Activated B cell treated with CpG ODN at 0.5 μM for 24 hours (primary cell): ENCODE measurements at places on chromosomes 13 and 19. TPM values are rescaled to one million over a fixed set of nuclear protein-coding genes. Genes with fewer than 3 reads are reported as not detected.

DNA sequence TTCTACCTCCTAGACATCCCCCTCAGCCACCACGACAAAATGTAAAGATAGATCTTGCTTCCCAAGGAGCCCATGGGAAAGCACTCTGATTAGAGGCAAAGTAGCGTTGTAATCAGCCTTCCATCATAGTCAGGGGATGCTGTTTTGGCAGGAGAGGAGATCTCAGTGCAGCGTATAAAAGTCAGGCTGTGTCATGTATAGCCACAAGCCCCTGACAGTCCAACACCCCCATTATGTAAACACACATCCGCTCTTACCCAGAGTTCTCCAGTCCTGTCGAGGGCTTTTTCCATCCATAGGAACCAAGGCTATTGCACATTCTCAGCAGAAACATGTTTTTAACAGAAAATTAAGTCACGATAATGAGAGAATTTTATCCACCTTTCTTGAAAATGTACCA is 156.3 kb downstream of the CYSLTR2 start:
- H3K27ac ChIP-seq: no peak overlapping the region
- DNase-seq: no peak
- H3K36me3 ChIP-seq: no peaks in the 10 kb centered on the region
- no peaks in the 10 kb centered on the region for H3K4me1 ChIP-seq

GRCh38 chr13:46535825-46536224 is 17.1 kb upstream of the LRCH1 start:
- H3K4me1 ChIP-seq: no peaks in the 10 kb centered on the region
- no peaks in the 10 kb centered on the region for H3K27me3 ChIP-seq
- H3K4me3 ChIP-seq: no peak overlapping the region
- no peak for DNase-seq

- peaks cover 7% of the 10 kb centered on the region for H3K4me1 ChIP-seq
- DNase-seq: no peak
- no peak overlapping the region for H3K4me3 ChIP-seq
- H3K36me3 ChIP-seq: no peaks in the 10 kb centered on the region
- no peak overlapping the region for H3K27ac ChIP-seq
- H3K27me3 ChIP-seq: no peaks in the 10 kb centered on the region
Measured at GRCh38 chr13:66837246-66837645, 392.9 kb downstream of the PCDH9 start.

The TMEM145 gene
- total RNA-seq: not detected in 2 replicates

The RFPL4AL1 gene
- not detected in 2 replicates for total RNA-seq

DNA sequence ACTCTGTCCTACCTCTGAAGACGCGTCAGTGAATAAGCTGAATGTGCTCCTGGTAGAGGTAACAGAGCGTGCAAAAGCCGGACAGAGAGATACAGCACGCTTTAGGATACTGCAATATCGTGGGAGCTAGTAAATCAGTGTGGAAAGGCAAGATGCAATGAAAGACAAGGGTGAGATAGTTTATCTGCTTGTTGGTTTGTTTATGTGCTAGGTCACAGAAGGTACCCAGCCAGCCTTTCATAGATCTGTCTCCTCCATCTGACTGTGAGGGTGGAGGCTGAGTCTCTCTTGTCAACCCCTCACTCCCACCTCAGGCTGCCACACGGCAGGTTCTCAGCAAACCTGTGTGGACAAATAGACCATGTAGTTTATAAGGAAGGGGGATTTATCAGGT is 904 bp upstream of the GIPC1 start:
- DNase-seq: no peak
- no peaks in the 10 kb centered on the region for H3K36me3 ChIP-seq
- peaks cover 17% of the 10 kb centered on the region for H3K4me1 ChIP-seq
- peak overlapping the region; percentile 66 for H3K4me3 ChIP-seq
- no peak overlapping the region for H3K27ac ChIP-seq

The RXFP2 gene
- not detected in 2 replicates for total RNA-seq

DNA sequence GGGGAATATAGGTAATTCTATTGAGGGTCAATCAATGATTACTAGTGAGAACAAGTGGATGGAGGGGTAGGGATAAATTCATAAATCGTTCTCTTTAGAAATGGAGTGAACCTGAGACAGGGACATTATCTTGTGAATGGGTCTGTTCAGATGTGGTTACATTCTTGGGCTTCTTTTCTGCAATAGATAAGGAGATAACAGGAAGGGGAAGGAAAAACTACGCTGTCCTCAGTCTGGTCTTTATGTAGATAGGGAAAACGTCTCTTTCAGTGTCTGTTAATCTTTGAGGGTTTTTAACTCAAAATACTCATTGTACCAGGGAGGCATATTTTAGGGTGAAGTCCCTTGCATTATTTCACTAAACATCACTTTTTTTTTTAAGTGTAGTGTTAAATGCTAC is 266.7 kb upstream of the MAB21L1 start:
- no peak for DNase-seq
- no peak overlapping the region for H3K4me3 ChIP-seq
- H3K27ac ChIP-seq: no peak overlapping the region
- H3K27me3 ChIP-seq: no peaks in the 10 kb centered on the region

DNA sequence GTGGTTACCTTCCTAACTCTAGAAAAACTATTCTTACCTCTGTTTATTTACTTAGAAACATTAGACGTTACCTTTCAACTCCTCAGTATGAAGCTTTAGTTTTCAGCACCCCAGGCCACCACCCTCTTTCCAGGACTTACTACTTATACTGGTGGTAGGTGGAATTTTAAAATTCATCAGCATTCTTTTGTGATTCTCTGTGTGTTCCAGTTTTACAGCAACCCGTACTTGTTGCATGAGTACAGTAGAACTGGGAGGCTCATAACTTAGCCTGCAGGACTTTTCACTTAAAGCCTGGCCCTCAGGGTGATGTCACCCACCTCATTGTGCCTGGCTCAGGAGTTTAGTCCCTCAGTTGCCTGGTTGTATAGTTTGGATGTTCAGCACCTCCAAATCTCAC is 49.4 kb upstream of the ALOX5AP start:
- peaks cover 18% of the 10 kb centered on the region for H3K4me1 ChIP-seq
- no peak for DNase-seq
- no peak overlapping the region for H3K27ac ChIP-seq
- no peaks in the 10 kb centered on the region for H3K36me3 ChIP-seq
- no peak overlapping the region for H3K4me3 ChIP-seq

- no peak for DNase-seq
- H3K36me3 ChIP-seq: peaks cover 28% of the 10 kb centered on the region
- peaks cover 39% of the 10 kb centered on the region for H3K4me1 ChIP-seq
- no peak overlapping the region for H3K27ac ChIP-seq
- no peak overlapping the region for H3K4me3 ChIP-seq
Measured at GRCh38 chr19:42246143-42246921, 3.9 kb upstream of the GSK3A start.

The FAM216B gene
- not detected in 2 replicates for total RNA-seq

The TMEM255B gene
- total RNA-seq: 5.2 and 6.2 TPM in 2 replicates

GRCh38 chr13:72890546-72890945 is 108.6 kb downstream of the PIBF1 start:
- no peak overlapping the region for H3K4me3 ChIP-seq
- DNase-seq: no peak
- H3K27ac ChIP-seq: no peak overlapping the region
- peaks cover 29% of the 10 kb centered on the region for H3K36me3 ChIP-seq
- no peaks in the 10 kb centered on the region for H3K4me1 ChIP-seq

The CRX gene
- not detected in 2 replicates for total RNA-seq

- no peaks in the 10 kb centered on the region for H3K27me3 ChIP-seq
- H3K4me3 ChIP-seq: no peak overlapping the region
- H3K4me1 ChIP-seq: no peaks in the 10 kb centered on the region
- no peak overlapping the region for H3K27ac ChIP-seq
Measured at GRCh38 chr13:66200555-66200954, 1029.6 kb downstream of the PCDH9 start.

GRCh38 chr19:4728871-4729270 is 5.2 kb upstream of the DPP9 start:
- H3K4me3 ChIP-seq: no peak overlapping the region
- no peak for DNase-seq
- H3K27ac ChIP-seq: no peak overlapping the region

DNA sequence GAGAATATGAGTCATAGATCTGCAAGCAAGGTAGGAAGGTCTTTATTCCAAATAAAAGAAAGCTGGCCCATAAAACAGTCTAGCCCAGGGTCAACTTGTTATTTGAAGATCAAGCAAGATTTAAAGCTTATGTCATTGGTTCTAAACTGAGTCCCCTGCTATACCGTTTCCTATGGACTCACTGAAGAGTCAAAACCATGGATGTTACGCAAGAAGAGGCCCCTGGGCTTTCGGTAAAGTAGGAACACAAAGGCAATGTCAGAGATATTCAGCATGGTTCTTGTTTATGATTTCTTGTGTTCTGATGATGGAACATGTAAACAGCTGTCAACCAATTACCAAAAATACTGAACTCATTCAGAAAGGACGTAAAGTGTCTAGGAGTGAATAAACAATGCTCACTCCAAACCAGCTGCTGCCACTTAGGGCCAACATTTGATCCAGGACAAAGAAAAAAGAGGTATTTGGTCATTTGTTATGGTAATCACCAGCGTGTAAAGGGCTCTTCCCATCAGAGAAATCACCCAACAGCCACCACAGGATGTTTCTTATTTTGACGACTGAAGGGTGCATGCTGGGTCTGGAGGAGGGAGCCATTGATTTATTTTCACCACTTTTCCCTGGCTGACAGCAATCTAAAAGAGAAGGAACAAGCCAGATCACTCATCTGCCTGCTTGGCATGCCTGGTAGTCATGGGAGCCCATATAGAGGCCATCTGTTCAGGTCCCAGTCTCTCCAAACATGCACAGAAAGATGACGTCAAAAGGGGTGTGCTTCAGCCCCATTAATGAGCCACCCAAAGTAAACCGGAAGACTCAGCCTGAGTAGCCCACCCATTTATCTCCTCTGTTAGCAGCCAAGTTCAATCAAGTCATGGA is 68.3 kb downstream of the FGF14 start:
- no peaks in the 10 kb centered on the region for H3K27me3 ChIP-seq
- H3K36me3 ChIP-seq: no peaks in the 10 kb centered on the region
- H3K27ac ChIP-seq: no peak overlapping the region
- DNase-seq: no peak
- no peaks in the 10 kb centered on the region for H3K4me1 ChIP-seq

DNA sequence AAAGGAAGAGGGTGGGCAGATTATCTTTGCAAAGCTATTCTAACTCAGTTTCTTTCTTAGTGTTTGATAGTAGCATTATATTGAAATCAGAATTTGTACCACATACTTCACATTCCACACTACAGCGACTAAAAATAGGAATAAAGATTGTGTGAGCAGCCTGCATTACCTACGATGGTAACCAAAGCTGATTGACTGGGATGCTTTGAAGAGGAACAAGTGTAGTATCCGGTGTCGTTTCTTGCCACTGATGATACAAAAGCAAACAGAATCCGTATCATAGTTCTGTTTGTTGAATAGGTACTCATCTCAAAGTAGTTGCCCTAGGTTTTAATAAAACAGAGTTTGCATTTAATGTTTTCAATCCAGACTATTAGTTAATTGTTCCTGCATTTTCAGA is 51.2 kb downstream of the FLT3 start:
- peaks cover 56% of the 10 kb centered on the region for H3K4me1 ChIP-seq
- H3K4me3 ChIP-seq: peak overlapping the region; percentile 72
- no peak for DNase-seq
- peak overlapping the region; percentile 93 for H3K27ac ChIP-seq

DNA sequence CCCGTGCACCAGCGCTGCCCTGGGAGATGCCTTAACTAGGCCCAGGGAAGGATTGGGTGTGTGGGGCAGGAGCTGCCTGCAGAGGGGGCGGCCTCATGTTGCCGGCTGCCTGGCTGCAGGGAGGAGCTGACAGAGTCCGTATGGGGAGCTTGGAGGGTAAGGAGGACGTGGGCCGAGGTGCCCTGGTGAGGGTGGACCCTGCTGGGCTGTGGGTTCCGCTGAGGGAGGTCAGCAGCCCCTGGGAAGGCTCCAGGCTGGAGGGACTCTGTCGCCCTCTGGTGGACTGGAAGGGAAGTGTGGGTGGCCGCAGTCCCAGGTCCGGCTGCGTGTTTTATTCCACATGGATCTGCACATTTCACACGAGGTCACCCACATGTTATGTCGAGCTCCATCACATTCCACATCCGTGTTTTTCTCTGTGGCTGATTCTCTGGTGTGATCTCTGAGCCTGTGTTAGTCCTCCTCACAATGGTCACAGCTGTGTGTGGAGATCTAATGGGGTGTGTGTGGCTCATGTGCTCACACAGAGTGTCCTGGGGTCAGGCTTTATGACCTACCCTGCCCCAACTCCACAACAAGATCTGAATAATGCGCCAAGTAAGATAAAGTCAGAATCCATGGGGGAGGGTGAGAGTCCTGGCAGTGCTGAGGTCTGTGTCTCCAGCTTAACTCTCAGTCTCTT is 1.8 kb upstream of the CEACAM8 start:
- H3K36me3 ChIP-seq: no peaks in the 10 kb centered on the region
- H3K4me3 ChIP-seq: no peak overlapping the region
- DNase-seq: peak; percentile 56
- H3K4me1 ChIP-seq: no peaks in the 10 kb centered on the region
- peaks cover 15% of the 10 kb centered on the region for H3K27me3 ChIP-seq

The C13orf46 gene
- 0.46 and 0.69 TPM in 2 replicates for total RNA-seq

DNA sequence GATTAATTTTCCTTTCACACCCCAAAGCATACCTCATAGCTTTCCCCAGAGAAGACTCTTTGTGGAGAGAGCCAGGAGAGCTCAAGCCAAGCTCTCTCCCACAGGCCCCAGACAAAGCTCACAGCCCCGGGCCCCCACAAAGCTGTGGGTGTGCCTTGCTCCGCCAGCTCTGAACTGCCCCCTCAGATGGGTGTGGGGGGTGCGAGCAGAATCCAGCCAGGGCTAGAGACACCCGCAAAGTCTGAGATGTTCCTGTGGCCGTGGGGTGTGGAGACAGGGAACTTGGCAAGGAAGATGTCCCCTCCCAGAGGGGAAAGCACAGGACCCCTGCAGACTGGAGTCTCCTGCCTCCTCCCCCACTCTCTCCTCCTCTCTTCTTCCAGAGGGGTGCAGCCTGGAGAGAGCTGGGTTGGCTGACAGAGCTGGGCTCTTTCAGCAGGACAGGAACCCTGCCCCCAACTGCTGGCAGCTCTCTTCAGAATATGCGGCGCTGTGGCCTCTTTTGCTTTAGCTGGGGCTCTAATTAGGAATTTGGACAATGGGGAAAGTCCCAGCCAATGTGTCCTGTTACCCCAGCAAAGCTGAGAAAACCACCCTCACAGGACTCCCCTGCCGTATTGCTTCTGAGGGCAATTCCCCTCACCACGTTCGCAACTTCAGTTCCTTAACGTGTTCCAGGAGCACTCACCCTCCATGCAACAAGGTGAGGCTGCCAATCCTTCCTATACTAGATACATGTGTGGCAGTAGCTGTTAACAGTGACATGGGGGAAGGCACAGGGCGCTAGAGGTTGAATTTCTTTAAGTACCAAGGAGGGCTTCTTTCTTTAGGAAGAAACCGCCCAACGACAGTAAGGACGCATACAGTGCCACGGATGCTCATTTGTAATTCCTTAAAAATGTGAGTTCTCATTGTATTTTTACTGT is 170.0 kb downstream of the COL4A1 start:
- DNase-seq: no peak
- H3K4me1 ChIP-seq: peaks cover 10% of the 10 kb centered on the region
- no peaks in the 10 kb centered on the region for H3K36me3 ChIP-seq
- no peak overlapping the region for H3K4me3 ChIP-seq
- peaks cover 16% of the 10 kb centered on the region for H3K27me3 ChIP-seq
